CD4-positive, alpha-beta T cell treated with Interleukin-6 at 100 ng/mL for 8 hours (primary cell): ENCODE measurements at places on chromosomes 2 and 18.

- DNase-seq, result no peak
These were observed 45.1 kb upstream of the FOSL2 start for GRCh38 chr2:28347596-28347995.

DNA sequence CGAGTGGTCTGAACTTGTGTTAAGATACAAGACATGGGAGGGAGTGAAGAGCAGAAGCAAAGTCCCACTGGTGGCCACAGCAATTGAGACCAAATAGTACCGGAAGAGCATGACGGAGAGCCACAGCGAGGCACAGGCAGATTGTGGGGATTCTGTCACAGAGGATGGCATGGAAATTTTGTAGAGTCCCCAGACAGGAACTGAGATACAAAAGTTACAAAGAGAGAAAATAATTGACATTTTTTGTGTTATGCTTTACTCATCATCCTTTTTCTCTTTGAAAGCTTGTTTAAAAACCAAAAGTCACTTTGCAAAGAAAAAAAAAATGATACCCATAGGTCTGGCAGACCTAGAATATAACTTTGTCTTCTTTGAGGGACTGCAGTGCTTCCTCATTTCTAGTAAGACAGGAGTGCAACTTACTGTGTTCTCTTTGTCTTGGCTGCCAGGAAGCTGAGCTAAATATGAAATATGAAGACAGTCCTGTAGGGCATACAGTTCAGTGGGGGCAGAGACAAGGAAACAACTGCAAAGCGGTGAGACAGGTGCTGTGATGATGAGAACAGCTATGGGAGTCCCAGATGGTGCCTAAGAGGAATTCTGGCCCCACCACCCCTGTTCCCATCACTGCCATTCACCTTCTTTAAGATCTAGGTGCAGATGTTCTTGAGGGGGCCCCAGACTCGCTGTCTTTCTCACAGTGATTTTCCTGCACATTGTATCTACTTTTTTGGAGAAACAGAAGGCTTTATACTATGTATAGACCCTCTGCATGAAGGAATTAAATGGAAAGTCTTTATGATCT, 5.2 kb downstream of the ARHGAP25 start:
- peak; percentile 45 for DNase-seq

GRCh38 chr2:207558079-207558491, 28.3 kb downstream of the CREB1 start:
- DNase-seq, result no peak

- no peak for DNase-seq
These were observed 7.4 kb downstream of the COPS9 start for GRCh38 chr2:240128608-240129145.

- DNase-seq, result no peak
These were observed 19.2 kb downstream of the TNS1 start for GRCh38 chr2:217983276-217984233.

GRCh38 chr18:3861495-3861894, 411.5 kb downstream of the TGIF1 start:
- DNase-seq, result no peak

- DNase-seq, result no peak
These were observed 478.9 kb downstream of the EIPR1 start for GRCh38 chr2:2898744-2899143.

DNA sequence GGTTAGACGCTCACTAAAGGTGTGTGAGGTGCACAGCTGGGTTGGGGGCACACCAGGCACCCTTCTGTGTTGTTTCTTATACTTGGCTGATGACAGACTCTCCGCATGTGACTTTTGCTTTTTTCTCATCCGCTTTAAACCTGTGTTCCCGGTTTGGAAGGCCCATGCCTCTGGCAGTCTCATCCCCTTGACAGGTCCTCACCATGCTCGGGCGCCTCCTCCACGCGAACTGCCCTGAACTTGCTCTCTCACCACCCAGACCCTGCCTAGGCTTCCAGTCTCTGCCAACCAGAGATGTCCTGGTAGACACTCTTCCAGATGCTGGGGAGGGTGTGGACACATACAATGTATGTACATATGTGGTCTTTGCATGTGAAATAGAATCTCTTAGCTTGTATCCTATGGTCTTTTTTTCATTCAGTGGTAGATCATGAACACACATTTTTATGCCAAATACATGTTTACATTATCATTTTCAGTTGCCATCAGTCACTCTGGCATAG, 79.8 kb downstream of the LIMS1 start:
- DNase-seq, result no peak

- DNase-seq, result no peak
These were observed 107.7 kb upstream of the PPP1CB start for GRCh38 chr2:28643911-28644334.

DNA sequence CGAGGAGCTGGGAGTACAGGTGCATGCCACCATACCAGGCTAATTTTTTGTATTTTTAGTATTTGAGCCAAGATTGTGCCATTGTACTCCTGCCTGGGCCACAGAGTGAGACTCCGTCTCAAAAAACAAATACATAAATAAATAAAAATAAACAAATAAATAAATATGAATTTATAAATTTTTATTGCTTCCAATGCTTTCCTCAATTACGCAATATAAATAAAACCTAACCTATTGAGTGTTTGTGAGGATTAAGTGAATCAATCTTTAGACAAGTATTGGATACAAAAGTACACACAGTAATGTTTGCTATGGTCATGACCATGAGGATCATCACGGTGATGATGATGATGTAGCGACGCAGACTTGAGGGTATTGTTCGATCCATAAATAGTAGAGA, 257.4 kb downstream of the ASXL3 start:
- DNase-seq, result no peak

DNA sequence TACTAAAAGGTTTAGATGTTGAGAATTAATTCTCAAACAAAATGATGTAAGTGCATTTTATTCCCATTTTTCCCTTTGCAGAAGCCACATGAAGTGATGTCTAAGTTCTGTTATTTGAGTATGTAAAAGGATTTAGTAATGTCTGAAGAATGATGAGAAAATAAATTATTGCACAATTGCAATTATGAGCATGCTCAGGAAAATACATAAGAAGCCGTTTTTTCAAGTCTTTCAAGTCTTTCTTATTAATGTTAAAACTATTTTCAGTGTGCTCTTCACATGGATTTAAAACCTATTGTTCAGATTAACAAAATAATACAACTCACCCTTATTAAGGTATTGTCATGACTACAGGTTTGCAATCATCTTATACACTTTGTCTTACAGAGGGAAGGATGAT, 331.4 kb upstream of the NETO1 start:
- no peak for DNase-seq

DNA sequence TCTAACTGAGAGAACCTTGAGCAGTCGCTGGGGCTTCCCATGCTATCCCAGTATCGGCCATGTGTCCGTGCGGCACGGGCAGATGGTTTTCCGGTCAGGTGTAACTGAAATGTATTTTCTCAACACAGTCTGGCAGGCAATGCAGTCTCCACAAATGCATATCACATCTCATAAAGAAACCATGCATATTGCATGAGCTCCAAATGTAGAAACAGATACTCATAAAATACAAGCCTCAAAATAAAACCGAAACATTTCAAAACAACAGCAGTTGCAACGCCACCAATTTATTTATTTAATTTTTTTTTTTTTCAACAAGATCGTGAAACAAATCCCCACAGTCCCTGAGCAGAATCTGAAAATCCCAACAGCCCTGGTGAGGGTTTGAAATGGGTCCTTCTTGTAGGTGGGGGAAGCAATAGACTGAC, 299.4 kb downstream of the LPIN1 start:
- no peak for DNase-seq

DNA sequence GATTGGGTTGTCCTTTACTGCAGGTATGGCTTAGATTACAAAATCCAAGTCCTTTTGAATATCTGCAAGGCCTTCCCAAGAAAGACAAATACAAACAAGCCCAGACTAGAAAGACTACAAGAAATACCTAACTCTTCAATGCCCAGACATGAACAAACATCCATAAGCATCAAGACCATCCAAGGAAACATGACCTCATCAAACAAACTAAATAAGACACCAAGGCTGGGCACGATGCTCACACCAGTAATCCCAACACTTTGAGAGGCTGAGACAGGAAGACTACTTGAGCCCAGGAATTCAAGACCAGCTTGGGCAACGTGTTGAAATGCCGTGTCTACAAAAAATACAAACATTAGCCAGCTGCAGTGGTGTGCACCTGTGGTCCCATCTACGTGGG, 31.7 kb downstream of the MAP4K3 start:
- DNase-seq, result no peak

GRCh38 chr2:7109533-7109885, 192.3 kb downstream of the RNF144A start:
- DNase-seq, result no peak

DNA sequence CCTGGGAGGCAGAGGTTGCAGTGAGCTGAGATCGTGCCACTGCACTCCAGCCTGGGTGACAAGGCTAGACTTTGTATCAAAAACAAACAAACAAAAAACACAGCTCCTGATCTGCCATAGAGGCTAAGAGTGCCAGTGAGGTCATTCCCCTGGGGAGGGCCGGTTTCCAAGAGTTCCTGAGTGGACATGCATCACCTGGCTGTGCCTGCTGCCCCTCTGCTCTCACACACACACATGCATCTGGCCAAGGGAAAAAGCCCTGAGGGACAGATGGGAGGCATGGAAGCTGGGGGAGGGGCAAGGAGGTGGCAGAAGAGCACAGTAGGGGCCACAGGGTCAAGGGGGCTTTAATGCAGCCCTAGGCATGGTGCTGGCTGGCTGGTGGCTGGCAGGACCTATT, 60.4 kb downstream of the ZBTB7C start:
- no peak for DNase-seq

- no peak for DNase-seq
These were observed 205.9 kb downstream of the MYO1B start for GRCh38 chr2:191451116-191451515.

GRCh38 chr18:74418023-74418422, 39.1 kb downstream of the DIPK1C start:
- DNase-seq, result no peak

GRCh38 chr2:220081171-220081570, 453.7 kb downstream of the SLC4A3 start:
- DNase-seq, result no peak

- no peak for DNase-seq
These were observed 100.5 kb downstream of the TACR1 start for GRCh38 chr2:75098856-75099255.

DNA sequence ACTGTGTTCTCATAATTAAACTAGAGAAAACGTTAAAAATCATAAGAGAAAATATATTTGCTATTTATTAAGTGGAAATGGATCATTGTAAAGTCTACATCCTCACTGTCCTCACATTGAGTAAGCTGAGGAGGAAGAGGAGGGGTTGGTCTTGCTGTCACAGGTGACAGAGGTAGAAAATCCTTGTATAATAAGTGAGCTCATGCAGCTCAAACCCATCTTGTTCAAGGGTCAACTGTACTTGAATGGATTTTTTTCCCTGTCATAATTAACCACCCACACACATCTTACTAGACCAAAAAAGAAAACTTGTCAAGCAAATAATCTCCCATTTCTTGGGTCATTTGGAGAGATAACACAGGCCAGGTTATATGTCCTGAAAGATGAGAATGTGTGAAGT, 231.2 kb downstream of the NEDD4L start:
- DNase-seq, result no peak

GRCh38 chr2:75064691-75065396, 106.4 kb downstream of the POLE4 start:
- peak; percentile 28 for DNase-seq

DNA sequence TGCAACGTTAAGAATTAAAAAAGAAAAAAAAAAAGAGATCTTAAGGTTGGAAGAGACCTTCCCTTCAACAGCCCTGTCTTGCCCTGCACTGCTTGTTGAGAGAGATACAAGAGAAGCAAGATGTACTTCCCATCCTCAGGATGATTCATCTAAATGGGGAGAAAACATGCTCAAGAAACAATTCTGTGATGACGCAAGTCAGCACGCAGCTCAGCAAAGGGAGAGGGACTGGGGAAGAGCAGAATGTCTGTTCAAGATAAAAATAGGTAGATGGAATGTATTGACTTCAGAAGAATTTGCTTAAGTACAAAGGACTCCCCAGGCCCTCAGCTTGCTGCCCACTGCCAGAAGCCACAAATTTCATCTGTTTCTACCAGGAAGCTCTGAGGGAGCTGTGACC, 198.2 kb upstream of the SPRED2 start:
- DNase-seq, result no peak

DNA sequence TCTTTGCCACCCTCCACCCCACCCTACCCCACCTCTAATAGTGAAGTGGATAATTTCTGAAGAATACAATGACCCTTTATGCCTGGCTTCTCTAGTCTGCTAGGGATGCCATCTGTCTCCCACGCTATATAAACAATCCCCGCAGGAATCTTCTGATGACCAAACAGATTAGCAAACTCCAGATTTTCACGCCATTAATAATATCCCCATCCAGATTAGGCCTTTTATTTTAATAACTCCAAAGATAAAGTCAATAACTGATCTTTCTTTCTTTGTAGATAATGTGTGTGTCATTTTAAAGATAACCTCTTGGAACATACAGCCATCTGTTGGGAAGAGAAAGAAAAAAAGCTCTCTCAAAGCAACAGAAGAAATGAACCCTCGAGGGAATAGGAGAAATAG, 47.9 kb upstream of the CCDC150 start:
- no peak for DNase-seq

GRCh38 chr18:11523804-11524203, 85.6 kb upstream of the SLC35G4 start:
- no peak for DNase-seq

- no peak for DNase-seq
These were observed 260.5 kb downstream of the CCDC85A start for GRCh38 chr2:56444339-56444738.

GRCh38 chr18:24628326-24628725, 167.9 kb downstream of the HRH4 start:
- no peak for DNase-seq

DNA sequence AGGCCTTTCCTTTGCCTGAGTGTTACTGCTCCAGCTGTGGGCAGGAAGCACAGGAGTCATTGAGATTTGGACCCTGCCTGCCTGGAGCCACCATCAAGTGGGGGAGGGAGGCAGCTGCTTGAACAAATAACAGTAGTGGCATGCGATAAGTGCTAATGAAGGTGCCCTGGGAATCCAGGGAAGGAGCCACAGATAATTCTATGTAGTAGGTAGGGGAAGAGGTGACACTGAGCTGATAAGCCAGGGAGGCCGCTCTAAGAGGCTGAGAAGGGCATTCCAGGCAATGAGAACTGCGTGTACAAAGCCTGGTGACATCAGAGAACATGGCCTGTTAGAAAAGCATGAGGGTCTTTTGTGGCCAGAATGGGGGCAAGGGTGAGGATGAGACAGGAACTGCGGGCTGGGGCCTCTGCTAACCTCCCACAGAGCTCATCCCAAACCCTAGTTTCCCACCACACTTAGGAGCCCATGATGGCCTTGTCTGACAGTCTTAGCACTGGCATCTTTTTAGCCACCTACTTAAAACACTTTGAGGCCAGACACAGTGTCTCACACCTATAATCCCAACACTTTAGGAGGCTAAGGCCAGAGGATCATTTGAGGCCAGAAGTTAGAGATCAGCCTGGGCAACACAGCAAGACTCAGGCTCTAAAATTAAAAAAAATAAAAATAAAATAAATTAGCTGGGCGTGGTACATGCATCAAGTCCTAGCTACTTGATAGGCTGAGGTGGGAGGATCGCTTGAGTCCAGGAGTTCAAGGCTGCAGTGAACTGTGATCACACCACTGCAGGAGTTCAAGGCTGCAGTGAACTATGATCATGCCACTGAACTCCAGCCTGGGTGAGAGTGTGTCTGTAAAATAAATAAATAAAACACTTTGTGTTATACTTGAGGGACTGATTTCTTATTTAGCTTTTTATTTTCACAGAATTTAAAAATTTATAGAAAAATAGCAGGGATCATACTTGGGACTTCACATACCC, 58.9 kb downstream of the TET3 start:
- no peak for DNase-seq
